ENCODE measurements at places on chromosomes 12 and 14.

- peak; percentile 46 for DNase-seq
These were observed 581 bp downstream of the ARG2 start for GRCh38 chr14:67620217-67620785.

DNA sequence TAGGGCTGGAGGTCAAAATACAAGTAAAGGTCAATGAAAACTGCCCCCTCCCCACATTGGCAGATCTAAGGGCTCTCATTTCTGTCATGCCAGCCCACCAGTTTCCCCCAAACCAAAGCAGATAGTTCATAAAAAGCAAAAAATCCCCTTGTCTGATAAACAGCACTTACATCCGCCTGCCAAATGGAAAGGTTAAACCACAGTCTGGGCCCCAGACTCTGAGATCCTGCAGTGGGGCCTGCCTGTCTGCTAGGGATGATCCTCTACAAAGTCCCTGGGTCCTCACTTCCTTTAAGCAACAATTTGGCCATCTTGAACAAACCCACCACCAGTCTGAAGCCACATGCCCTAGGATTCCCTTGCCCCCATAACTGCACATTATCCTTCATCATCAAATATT lies 9.7 kb upstream of the RPS26 start:
- no peak for DNase-seq

DNA sequence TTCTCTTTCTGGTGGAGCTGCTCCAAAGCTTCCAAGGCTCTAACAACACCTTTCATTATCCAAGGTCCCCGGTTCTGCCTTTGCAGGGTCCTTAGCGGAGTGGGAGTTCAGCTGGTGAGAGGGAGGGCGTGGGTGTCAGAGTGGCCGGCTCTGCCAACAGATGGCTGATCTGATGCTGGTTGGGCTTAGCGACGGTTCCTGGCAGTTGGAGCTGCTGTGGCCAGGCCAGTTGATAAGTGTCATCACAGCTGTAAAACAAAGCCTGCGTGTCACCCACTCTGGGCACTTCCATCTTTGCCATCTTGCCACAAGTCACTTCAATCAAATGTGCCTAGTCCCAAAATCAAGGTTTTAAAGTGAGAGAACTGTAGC lies 36.3 kb downstream of the RIN3 start:
- DNase-seq, result peak; percentile 93

- no peak for DNase-seq
These were observed 353.0 kb downstream of the RAD51B start for GRCh38 chr14:68172627-68173026.

- DNase-seq, result no peak
These were observed 180.3 kb downstream of the HELB start for GRCh38 chr12:66482351-66483203.

DNA sequence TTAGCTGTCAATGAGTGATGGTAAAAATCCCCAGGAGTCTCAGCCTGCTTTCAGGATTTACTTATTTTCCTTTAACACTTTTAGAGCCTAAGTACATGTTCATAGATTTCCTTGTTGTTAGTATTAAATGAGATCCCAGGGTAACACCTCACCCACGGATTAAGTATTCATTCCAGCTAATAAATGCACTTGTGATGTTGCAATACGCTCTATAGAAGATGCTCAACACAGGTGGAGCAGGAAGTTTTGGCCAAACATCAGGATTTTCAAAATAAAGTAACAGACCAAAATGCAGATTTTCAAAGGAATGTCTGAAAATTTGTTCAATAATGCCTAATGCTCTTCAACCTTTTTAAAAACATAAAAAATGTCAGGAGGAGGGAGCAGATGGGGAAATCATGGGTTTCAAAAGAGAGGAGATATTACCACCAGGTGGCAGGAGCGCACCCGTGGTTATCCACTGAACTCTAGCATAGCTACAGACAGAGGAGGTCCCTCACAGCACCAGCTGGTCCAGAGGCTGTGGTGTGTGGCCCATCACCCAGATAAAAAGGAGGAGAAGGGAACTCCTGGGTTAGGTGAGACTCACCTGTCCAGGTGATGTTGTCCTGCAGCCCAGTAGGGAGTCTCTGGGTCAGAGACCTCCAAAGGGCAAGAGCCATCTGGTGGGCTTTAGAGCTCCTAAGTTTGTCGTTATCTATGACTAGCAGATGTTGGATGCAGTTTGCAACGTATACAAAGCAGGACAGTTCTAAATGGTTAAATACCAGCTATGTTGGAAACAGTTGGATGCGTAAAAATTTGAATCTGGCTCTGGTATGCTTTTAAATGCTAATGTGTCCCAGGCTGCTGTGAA lies 1158.4 kb upstream of the TMEM132C start:
- peak; percentile 49 for DNase-seq

GRCh38 chr14:62209287-62209899 lies 447.2 kb downstream of the SNAPC1 start:
- no peak for DNase-seq

DNA sequence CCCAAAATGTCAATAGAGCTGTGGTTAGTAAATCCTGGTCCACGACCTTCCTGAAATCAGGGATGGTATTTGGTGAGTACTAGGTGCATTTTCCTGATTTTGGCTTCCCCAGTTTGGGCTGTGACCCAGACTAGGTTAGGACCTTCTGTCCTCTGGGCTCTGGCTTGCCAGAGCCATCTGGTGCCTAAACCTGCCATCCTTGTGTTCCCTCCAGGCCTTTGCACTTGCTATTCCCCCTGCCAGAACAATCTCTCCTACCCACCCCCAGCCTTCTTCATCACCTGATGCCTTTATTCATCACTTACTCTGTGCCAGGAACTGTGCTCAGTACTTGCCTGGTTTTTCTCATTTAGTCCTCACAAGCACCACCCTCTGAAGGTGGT lies 216.7 kb downstream of the RBM19 start:
- no peak for DNase-seq

DNA sequence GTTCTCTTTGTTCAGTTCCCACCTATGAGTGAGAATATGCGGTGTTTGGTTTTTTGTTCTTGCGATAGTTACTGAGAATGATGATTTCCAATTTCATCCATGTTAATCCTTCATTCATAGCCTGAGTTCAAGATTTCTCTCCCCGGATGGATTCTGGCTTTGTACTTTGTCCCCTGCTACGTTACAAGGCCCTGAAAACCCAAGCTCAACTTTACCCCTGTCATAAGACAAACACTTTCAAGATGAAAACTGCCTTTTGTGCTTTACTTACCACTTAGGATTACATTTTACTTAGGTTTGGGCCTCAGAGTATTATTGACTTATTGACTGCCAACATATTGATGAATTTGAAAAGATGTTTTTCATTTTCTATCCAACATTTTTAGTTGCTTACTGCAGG lies 36.3 kb downstream of the FOXA1 start:
- DNase-seq, result no peak

Measured in adrenal gland (tissue), 19 donors.